ENCODE measurements at places on chromosomes 6 and 20.

GRCh38 chr20:57960803-57961575, 251.2 kb upstream of the PMEPA1 start:
- no peak for DNase-seq

GRCh38 chr20:45032276-45032675, 66.0 kb downstream of the STK4 start:
- DNase-seq, result no peak

DNA sequence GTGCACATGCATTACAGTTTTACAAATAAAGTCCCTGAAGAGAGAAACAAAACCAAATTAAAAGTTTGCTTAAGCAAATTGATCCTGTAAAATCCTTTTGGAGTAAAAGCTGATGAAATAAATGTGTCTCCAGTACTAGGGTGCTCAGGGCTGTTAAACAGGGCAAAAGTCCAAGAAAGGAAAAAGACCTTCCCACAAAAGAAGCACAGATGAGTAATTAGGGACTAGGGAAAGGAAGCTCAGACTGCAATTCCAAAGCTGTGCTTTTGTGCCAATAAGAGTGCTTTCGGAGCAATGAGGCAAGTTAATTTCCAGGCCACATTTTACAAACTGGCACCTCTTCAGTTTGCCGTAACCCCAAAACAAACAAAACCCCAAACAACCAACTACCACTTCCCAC, 10.4 kb upstream of the RNF182 start:
- DNase-seq, result no peak

DNA sequence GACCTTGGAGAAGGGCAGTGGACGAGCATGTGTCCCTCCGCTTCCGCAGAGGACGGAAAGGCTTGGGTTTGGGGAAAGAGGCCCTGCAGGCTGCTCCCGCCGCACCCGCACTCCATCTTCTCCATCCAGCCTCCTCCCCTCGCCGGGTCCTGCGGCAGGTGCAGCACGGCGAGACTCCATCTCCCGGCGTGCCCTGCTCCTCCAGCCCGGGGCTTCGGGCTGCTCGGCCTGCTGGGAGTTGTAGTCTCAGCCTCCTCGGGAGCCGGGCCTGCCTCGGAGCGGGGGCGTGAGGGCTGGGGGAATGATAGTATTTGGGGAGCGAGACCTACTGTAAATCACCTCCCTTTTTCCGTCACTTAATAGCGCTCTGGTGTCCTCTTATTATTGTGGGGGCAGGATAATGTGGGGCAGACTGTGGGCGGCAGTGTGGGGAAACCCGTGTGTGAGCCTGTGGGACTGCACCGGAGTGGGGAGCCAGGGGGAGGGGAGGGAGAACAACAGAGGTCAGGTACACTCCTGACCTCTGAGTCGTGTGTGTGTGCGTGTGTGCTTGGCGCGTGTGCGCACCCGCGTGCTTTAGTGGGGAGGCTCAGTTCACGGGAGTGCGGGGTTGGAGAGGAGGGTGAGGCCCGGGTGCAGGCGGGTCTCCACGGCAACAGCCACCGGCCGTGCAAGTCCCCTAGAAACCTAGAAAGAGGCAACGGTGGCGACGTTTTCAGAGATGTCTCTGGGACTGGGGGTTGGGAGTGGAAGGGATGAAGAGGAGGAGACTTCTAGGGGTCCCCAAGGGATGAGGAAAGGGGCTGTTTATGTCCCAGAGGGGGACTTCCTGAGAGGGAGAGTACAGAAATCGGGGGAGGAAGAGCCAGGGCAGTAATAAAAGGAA, 4.1 kb downstream of the TTBK1 start:
- peak; percentile 87 for DNase-seq

DNA sequence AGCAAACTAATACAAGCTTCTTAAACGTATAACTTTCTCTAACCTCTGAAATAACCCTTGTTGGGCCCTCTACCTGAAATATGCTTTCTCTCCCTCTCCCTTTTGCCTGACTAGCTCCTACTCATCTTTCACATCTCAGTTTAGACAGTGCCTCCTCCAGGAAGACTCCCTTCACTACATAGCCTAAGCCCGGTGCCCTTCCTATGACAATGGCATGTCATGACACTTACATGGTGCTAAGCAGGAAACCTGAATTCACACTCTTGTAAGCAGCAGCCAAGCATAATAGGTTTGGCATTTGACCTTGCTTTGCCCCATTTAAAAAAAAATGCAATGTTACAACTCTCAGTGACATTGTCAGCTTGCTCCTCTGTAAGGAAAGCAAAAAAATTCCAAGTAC, 33.1 kb upstream of the FBXL4 start:
- no peak for DNase-seq

- DNase-seq, result peak; percentile 10
Observed at GRCh38 chr6:11410539-11411307, 126.8 kb upstream of the TMEM170B start.

DNA sequence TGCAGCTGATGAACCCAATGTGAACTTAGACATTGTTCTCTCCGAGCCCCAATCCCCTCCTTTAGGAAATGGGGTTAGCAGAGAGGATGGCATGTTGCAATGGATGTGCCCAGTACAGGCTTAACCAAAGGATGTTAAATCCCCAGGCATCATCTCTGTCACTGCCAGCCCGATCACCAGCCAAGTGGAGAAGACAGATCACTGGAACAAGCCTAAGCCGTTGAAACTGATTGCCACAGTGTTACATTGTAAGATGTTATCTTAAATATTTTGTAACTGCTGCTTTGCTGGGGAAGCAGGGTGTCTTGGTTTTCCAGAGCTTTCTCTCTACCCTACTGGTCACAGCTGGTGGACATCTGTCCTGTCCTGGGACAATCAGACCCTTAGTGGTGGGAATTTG, 783.4 kb upstream of the CHD6 start:
- no peak for DNase-seq

- DNase-seq, result no peak
Observed at GRCh38 chr6:143718472-143718871, 40.7 kb downstream of the PHACTR2 start.

DNA sequence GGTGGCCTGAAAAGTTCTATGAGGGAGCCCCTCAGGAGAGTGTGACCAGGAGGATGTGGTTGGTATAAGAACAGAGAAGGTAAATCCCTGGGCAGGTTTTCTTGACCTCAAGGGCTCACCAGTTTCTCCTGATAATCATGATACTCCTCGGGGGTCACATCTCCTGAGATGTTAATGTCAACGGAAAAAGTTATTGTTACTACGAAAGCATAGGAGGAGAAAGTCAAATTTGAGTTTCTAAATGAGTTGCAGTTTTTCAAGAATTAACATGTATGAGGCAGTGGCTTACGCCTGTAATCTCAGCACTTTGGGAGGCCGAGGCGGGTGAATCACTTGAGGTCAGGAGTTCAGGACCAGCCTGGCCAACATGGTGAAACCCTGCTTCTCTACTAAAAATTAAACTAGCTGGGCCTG, 23.4 kb downstream of the MGME1 start:
- DNase-seq, result no peak

DNA sequence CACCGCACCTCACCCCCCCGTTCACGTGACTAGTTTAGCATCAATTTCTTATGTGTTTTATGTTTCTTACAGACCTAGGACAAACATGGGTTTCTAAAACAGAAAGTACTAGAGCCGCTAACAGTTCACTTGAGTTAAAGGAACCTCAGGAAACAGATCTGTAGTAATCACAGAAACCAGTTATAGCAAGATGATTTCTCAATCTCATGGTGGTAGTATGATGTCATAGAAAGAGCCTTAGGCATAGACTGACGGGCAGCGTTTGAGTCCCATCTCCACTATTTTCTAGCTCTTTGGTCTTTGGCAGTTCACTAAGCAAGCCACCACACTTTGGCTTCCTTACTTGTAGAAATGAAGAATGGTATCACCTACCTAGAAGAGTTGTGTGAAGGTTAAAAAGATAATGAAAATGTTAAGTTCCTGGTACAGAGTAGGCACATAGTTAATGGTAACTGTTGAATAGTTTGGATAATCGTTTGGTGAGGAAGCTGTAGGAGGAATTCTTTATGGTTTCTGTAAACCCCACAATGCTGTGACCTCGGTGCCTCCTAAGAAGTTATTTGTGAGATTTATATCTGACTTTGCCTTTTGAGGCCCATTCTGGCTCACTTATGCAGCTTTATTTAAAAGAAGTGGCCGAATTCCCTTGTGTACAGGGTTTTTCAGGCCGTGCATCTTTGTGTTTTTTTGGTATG, 21.3 kb downstream of the CTNNBL1 start:
- DNase-seq, result no peak

DNA sequence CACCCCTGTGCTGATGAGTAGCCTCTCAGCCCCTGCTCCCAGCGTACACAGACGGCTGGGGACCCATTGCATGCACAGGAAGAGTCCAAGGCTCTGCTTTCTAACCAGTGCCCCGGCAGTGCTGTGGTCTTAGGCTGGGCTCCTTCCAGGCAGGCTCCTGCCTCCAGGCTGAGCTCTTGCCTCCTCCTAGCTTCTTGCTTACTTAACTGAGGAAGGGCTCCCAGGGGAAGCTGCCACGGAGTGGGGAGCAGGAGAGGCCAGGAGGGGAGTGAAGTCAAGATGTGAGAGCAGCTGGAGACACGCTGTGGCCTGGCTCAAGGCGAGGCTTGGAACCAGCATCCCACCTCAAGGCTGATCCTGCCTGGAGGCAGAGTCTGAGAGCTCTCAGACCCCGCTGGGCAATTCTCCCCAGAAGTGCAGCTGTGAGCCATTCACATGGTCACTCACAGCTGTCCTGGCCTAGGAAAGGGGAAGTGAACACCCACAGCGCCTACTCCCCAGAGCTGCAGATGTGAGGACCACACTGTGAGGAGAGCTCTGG, 141.0 kb downstream of the TBXT start:
- DNase-seq, result no peak

GRCh38 chr6:37889486-37889885, 70.0 kb downstream of the ZFAND3 start:
- no peak for DNase-seq

- DNase-seq, result no peak
Observed at GRCh38 chr6:66930559-66931290, 1223.7 kb upstream of the EYS start.

- DNase-seq, result no peak
Observed at GRCh38 chr6:30840935-30841643, 43.2 kb upstream of the DDR1 start.

- no peak for DNase-seq
Observed at GRCh38 chr6:150672800-150673199, 73.1 kb downstream of the PLEKHG1 start.

DNA sequence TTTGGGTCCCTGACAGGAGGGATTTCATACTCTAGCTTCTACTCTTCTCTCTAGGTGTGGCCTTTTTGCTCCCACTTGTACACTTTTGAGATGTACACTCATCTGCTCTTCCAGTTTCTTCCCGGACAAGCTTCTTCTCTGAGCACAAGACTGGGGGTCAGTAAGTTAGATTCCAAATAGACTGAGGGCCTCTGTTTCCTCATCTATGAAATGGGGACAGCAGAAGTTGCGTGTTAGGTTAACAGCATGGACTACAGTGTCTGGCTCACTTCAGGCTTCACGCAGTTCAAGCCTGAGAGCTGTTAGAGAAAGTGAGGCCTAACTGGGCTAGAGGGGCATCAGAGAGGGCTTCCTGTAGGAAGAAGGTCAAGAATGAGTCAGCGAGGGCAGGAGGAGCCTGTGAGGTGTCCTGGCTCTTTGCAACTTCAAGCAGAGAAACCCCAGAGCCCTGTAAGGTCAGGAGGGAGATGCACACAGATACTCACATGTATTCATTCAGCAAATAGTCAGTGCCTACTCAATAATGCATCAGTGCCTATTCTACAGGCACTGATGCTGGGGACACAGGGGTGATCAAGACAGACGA, 20.6 kb downstream of the XKR7 start:
- DNase-seq, result no peak

DNA sequence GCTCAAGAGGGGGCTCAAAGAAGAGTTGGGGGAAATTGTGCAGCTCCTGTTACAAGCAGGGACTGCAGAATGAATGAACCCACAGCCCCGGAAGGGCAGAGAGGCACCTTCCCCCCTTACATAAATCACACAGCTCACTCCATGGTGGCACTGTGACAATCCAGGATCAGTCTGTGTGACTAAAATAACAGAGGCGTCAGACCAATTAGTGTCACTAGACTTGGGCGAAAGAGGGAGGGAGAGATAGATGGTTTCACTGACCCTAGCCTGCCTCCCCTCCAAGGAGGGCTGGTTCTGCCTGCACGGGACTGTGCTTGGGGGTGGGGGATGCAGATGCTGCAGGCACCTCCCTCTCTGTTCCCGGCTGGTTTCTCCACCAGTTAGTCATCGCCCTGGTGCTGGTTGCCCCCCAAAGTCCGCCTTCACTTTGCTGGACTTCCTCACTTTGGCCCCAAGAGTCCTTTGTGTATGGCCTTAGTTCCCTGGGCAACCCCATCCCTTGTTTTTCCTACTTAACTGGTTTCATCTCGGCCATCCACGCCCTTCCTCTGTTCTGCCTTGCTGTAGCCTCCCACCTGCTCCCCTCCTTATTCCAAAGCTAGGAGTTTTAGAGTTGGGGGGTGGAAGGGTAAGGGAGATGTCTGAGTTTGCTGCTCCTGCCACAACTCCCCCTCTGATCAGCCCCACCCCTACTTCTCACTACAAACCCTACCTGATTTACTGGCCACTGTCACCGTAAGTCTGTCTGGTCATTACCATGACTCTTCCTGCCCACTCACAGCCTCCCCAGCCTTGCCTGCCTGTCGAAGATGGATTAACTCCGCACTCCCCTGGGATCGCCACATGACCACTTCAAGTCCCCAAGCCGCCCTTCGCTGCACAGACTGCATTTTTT, 17.7 kb downstream of the CCDC167 start:
- no peak for DNase-seq

- DNase-seq, result no peak
Observed at GRCh38 chr6:143746202-143747119, 68.7 kb downstream of the PHACTR2 start.

DNA sequence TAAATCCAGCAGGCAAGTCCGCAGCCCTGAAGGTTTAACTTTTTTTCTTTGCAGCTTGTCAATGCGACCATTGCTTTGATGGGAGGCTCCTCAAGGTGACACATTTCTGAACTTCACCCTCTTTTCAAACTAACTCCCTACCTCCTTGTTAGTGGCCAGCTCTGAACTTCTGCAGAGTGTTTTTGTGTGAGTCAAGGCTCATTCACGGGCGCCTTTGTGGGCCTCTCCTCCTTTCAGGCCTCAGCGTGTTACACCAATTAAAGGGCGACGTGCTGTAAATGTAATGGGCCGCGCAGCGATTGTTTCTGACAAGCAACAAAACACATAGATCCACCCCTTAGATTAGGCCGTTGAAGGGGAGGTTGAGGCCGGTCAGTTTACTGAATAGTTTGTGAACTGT, 45.5 kb upstream of the NR2E1 start:
- no peak for DNase-seq

GRCh38 chr20:15379681-15380296, 1042.4 kb upstream of the FLRT3 start:
- no peak for DNase-seq

- DNase-seq, result peak; percentile 52
Observed at GRCh38 chr6:164130151-164130550, 715.6 kb downstream of the QKI start.

All from amygdala (tissue), 56 donors.